ENCODE measurements at places on chromosomes 11 and 22. TPM values are rescaled to one million over a fixed set of nuclear protein-coding genes. Genes with fewer than 3 reads are reported as not detected.

GRCh38 chr22:23103199-23103954 is 33.1 kb downstream of the GNAZ start:
- no peak for DNase-seq
- no peaks in the 10 kb centered on the region for H3K27me3 ChIP-seq
- H3K36me3 ChIP-seq = no peaks in the 10 kb centered on the region
- H3K27ac ChIP-seq = no peak overlapping the region
- no peaks in the 10 kb centered on the region for H3K4me1 ChIP-seq

Gene OSBP2
- 19.6 TPM for polyA plus RNA-seq

- H3K36me3 ChIP-seq = peaks cover 42% of the 10 kb centered on the region
- no peaks in the 10 kb centered on the region for H3K27me3 ChIP-seq
- H3K27ac ChIP-seq = peak overlapping the region; percentile 61
- peaks cover 93% of the 10 kb centered on the region for H3K4me1 ChIP-seq
- no peak for DNase-seq
Observed at GRCh38 chr11:72730243-72730642, 22.0 kb downstream of the ARAP1 start.

DNA sequence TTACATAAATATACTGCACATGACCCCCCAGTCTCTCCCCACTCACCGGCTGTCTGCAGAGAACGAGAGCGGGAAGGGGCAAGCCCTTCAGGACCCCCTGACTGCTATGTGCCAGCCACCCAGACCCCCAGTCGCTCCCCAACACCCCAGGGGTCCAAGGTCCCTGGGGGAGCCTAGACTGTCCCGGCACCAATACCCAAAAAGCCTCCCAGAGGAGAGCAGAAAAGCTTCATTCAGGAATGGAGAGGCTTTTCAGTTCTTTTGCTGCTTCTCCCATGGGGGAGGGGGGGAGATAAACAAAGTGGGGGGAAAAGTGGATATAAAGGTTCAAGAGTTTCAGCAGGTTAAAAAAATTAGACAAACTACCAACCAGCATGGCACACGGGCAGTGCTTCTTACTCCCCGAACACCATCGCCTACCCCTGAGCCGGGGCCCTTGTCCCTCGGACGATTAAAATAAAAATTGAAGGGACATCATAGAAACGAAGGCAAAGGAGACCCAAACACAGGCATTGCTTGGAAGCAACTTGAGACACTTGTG is 1.3 kb downstream of the CSNK1E start:
- H3K36me3 ChIP-seq = no peaks in the 10 kb centered on the region
- DNase-seq = no peak
- H3K4me1 ChIP-seq = peaks cover 68% of the 10 kb centered on the region
- peak overlapping the region; percentile 97 for H3K27ac ChIP-seq

Gene ELF5
- 29.0 TPM for polyA plus RNA-seq

GRCh38 chr11:131855320-131855719 is 484.9 kb downstream of the NTM start:
- H3K4me3 ChIP-seq = no peak overlapping the region
- H3K27ac ChIP-seq = no peak overlapping the region
- no peaks in the 10 kb centered on the region for H3K36me3 ChIP-seq
- no peak for DNase-seq

GRCh38 chr11:112962579-112963367 is 1.6 kb downstream of the NCAM1 start:
- H3K4me1 ChIP-seq = peaks cover 29% of the 10 kb centered on the region
- peak overlapping the region; percentile 37 for H3K4me3 ChIP-seq
- peaks cover 96% of the 10 kb centered on the region for H3K27me3 ChIP-seq
- no peak overlapping the region for H3K27ac ChIP-seq
- DNase-seq = peak; percentile 67

Gene FJX1
- 5.0 TPM for polyA plus RNA-seq

- no peak overlapping the region for H3K27ac ChIP-seq
- DNase-seq = no peak
- H3K36me3 ChIP-seq = no peaks in the 10 kb centered on the region
- no peaks in the 10 kb centered on the region for H3K27me3 ChIP-seq
Observed at GRCh38 chr22:27372969-27373670, 428.4 kb downstream of the MN1 start.

Gene TECTA
- polyA plus RNA-seq = 2.4 TPM

DNA sequence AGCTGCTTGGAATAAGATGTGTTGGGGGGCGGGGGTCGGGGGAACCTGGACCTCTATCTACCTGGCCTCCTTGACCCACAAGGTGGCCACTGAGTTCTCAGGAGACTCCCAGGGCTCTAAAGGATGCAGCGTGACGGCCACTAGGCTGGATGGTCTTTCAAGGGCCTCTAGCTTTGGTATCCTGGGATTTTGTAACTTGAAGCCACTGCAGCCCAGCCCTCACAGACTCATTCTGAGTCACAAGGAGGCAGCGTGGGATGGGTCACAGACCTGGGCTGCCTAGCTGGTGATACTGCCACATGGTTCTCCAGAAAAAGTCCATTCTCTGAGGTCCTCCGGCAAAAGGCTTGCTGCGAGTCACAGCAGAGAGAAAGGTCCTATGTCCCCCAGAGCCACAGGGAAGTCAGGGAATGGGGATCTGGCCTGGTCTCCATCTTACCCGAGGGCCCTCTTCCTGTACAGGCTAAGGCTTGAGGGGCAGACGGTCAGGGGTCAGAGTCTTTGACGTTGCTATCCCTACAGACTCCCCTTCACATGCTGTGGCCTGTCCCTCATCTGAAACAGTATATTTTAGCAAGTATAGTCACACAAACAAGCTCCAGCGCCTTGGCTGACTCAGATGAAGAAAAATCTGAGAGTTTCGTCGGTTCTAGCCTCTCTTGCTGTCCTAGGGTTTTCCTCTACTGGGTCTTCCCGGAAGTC is 52.4 kb downstream of the KCNC1 start:
- H3K36me3 ChIP-seq = peaks cover 3% of the 10 kb centered on the region
- no peak overlapping the region for H3K4me3 ChIP-seq
- H3K27me3 ChIP-seq = no peaks in the 10 kb centered on the region
